Fibroblast of the aortic adventitia (primary cell): ENCODE measurements at places on chromosomes 2 and 18. TPM values are rescaled to one million over a fixed set of nuclear protein-coding genes. Genes with fewer than 3 reads are reported as not detected.

SCN7A gene
- total RNA-seq, result under 0.01 and 4.7 TPM in 2 replicates

DNA sequence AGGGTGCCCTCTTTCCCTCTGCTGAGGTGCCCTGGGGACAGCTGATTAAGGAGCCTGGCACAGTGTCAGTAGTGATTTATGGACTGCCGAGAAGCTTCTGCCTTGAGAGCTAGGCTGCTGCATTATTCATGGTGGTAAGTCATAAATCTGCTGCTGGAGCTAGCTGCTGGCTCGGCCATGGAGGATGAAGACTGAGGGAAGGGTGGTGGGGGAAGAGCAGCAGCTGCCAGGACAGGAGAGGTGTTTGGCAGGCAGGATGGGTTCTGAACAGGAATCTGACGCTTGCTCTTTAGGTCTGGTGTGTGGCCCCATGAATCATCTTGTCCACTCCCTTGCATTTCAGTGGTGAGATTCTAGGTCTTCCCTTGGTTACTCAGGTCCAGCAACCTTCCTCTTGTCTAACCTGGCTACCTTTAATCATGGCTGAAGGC lies 296.3 kb downstream of the DYSF start:
- peak; percentile 22 for DNase-seq

ITGA4 gene
- 8.9 and 27.6 TPM in 2 replicates for total RNA-seq

VIL1 gene
- total RNA-seq, result not detected in 2 replicates

PLA2R1 gene
- 25.0 and 27.0 TPM in 2 replicates for total RNA-seq

DNA sequence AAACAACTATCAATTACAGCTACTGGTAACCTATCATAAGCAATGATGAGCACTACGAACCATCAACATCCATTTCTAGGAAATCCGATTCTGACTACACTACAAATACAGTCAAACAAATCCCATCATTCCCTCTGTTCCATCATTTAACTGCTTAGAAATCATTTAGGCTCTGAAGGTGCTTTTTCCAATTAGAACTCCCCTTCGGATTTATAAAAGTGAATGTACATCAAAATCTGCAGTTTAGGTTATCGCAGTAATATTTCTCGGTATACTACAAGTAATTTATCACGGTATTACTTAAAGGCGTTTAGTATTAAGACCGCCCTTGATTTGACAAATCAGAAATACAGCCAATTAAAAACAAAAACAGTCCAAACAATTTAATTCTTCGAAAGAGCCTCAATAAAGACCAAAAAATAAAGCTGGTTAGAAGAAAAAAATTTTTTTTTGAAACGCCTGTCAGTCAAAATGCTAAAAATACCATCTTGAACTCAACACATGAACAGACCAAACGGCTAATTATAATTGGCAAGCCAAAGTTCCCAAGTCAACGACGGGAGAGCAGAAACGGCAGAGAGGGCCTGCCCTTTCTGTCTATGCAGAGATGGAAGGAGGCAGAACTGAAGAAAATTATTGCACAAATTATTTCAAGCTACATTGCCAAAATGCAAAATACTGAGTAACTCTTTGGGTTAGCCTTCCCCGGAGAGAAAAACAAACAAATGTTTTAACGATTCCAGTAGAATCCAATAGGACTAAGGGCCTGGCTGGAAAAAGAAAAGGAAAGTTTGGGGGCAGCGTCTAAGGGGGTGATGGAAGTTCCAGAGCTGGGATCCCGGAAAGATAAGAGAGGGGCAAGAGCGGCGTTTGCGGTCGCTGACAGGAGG lies 1.2 kb downstream of the VPS54 start:
- peak; percentile 54 for DNase-seq

DNA sequence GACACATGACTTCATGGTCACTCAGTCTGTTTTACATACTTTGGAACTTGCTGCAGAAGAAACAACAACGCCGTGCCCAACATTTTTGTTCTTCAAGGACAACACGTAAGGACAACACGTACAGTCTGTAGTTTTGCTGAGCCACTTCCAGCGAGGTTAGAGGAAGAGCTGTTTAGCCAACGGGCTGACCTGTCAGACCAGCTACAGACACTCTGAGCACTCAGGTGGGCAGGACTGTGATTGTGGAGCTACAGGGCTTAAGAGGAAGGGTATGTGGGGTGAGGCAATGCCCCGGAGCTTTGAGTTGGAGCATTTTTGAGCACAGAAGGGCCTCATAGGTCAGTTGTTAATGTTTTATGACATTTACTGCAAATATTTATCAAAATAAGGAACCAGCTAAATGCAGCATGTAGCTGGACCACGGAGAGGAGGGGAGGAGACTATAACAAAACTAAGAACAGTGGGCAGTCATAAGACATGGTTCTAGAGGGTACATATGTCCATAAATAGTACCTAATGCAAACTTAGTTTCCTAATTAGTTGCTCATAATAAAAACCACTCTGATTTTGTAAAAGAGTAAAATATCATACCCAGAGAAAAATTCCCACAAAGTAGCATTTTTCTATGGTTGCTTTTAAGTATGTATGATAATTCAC lies 26.3 kb upstream of the NPC1 start:
- no peak for DNase-seq

- no peak for DNase-seq
These were observed 61.4 kb upstream of the ACSL3 start for GRCh38 chr2:222799262-222799918.

DNA sequence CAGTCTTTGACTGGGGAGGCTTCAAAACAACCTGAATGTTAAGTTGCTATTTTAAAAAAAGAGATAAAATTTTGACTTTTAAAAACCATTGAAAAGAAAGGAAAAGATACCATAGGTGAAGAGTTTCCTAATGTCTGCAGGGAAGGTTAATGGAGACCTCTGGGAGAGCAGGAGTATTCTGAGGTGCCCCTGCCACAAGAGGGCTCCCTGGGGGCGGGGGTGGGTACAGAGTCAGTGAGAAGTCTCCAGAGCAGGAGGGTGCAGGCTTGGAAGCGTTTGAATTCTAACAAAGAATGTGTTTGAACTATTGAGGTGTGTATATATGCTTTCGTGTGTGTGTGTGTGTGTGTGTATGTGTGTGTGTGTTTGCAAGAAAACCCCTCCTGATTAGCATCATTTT lies 46.7 kb upstream of the ST6GAL2 start:
- DNase-seq, result no peak

DNA sequence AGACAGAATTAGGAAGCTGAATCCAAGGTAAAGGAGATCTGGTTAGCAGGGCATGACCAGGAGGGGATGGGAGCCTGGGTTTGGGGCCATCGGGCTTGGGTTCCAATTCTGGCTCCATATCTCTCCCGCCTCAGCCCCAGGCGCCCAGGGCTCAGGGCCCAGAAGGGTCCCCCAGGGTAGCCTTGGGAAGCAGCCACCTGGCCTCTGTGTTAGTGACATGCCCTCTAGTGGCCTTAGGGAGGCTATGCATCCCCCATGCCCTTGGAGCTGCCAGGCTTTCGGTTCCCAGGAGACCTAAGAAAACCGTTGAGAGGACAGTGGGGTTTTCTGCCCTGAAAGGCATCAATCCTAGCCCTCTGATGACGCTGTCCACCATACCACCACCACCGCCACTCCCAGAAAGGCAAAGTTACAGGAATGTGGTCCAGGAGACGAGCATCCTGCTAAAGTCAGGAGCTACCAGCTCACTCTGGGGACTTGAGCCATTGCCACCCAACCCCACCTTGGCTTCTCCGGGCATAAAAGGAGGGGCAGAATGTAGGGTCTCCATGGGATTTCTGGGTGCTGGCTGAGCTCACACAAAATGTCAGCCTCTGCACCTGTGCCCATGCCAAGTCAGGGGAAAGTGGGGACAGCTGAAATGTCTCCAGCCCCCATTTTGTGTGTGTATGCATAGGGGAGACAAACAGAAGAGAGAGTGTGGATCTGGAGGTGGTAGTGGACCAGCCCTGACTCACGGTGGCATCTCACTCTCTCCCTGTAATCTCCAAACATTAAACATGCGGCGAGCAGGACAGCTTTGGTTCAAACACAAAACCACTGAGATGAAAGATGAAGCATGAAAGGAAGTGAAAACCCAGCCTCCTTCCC lies 56.5 kb downstream of the EMX1 start:
- DNase-seq, result peak; percentile 55

- no peak for DNase-seq
These were observed 157.6 kb downstream of the LPIN1 start for GRCh38 chr2:11904029-11904428.

UGT1A7 gene
- not detected in 2 replicates for total RNA-seq

STEAP3 gene
- 7.0 and 50.9 TPM in 2 replicates for total RNA-seq

GRCh38 chr2:146721486-146721885 lies 1123.3 kb upstream of the ACVR2A start:
- no peak for DNase-seq

DNA sequence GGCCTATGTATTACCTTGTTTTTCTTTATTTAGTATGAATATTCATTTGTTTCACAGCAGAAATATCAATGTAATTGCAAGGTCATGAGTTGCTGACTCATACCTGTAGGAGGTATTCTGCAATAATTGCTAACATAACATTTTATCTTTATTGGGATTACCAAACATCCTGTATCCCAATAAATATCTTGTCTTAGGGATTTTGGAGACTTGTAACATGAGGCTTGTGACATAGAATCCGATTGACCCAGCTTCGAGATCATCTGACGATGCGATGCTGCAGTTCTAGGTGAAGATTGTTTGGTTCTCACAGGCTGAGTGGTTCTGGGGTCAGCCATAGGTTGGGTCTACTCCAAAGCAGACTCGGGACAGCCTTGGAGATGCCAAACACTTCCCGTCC lies 133.4 kb upstream of the RND3 start:
- peak; percentile 55 for DNase-seq

DNA sequence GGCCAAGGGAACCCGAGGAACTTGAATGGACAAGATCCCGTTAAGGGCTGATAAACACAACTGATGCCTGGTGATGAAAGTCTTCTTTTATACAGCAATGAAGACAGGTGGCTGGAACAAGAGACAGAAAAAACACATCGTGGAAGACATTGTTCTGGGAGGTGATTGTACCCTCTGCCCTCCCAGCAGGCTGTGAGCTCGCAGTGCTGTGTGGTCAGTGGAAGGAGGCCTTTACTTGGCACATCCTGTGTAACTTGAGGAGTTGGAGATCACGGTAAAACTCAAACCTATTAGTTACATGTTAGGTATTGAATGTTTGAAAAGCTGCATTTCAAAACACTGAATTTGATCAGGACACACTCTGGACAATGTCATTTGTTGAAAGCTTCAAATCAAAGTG lies 249.9 kb upstream of the EPAS1 start:
- no peak for DNase-seq

DNA sequence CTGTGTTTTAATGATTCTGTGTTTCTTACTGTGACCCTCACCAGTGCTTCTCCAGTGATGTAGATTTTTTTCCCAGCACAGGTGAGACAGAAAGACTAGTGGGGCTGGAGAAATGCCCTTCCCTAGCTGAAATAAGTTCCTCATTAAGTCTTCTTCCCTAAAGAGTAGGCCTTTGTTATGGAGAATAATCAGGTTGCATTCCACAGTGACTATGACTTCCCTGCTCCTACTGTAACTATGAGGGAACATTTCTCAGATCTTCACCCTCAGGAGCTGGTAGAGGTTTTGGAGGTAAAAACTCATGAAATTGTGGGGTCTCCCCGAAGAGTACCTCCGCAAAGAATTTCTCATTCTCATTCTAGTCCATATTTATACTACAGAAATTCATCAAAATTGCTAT lies 286.2 kb downstream of the GRB14 start:
- no peak for DNase-seq

DNA sequence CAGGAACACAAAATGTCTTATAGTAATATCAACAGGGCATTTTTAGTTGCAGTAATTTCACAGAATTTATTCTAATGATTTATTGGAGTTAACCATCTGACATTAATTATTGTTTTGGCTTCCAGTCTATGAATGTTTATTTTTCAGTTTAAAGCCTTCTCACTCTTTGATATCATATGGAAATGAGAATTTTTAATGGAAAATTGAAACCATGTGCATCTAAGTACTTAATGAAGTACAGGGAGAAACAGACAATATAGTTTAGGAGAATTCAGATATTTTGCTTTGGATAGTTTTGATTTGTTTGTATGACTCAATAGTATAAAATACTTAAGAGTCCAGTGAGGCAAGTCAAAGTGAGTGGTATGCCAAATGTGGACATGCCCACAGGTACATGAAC lies 126.1 kb downstream of the OLA1 start:
- no peak for DNase-seq

G6PC2 gene
- total RNA-seq, result not detected in 2 replicates

DNA sequence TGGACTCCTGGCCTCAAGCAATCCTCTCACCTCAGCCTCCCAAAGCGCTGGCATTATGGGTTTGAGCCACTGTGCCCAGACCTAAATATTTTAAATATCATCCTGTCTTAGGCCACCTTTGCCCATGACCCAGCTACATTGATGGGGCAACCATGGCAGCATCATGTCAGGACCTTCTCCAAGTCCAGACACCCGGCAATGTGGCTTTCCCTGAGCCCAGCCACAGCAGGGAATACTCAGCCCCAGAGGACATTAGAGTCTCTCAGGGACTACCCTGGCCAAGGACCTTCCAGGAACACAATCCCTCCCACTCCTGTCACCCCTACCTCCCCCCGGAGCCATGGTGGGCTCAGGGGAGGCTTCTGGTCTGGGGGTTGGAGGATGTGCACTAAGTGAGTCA lies 72.8 kb downstream of the SMAD7 start:
- DNase-seq, result no peak

GRCh38 chr2:112724591-112725525 lies 4.0 kb downstream of the NT5DC4 start:
- DNase-seq, result no peak

DNA sequence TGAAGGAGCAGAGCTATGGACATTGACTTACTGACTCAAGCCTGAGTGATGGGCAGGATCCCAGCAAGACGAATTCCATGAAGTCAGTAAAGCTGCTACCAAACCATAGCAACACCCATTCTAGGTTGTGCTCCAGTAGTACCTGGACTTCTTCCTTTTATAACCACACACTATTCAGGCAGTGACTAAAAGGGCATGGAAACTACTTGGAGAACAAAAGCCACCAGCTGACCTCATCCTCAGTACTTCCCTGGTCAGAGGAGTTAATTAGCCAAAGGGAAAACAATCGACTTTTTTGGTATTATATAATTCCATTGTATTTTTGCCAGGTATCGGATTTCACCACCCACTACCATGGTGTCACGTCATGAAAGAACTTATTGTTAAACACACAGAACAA lies 237.1 kb downstream of the TTC32 start:
- DNase-seq, result peak; percentile 59

DNA sequence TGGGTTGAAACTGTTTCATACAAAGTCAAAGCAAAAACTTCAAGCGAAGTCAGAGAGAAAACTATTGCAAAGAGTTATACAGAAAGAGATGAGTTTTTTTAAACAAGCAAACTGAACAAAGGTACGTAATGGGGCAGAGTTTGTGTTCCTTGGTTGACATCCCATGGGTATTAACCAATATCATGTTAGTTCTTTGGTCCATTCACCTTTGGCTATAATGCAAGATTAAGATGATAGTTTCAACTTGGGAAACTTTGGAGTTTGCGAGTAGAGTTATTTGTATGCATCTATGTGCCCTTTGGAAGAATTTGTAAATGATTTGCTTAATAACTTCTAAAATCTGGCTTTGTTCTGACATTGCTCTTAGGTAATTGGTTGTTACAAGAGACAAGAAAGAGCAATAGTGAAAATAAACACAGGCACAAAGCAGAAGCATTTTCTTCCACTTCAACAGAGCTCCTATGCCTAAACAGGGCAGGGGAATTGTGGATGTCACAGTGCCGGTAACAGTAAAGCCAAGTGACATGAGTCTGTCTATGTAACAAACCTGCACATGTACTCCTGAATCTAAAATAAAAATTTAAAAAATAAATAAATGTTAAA lies 936.1 kb downstream of the SUCLG1 start:
- DNase-seq, result no peak

ARHGAP15 gene
- total RNA-seq, result not detected in 2 replicates
